ENCODE measurements at places on chromosomes 1 and 21.

DNA sequence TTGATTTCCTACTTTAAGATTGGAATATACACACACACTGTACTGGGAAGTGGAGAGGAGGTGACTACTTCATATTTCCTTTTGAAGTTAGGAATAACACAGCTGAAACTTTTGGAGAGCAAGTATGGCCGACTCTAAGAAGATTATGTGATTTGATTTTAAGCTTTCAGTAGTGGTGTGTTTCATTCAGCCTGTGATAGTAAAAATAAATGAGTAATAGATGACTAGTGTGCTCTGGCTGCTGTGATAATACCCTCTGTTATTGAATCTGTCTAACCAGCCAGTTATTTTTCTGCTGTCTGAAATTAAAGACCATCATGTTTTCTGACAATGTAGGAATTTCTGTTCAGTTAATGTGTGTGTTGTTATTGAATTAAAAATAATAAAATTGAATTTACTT lies 48.3 kb downstream of the CTTNBP2NL start:
- DNase-seq = no peak

GRCh38 chr1:153659656-153660055 lies 1.2 kb downstream of the SNAPIN start:
- no peak for DNase-seq

DNA sequence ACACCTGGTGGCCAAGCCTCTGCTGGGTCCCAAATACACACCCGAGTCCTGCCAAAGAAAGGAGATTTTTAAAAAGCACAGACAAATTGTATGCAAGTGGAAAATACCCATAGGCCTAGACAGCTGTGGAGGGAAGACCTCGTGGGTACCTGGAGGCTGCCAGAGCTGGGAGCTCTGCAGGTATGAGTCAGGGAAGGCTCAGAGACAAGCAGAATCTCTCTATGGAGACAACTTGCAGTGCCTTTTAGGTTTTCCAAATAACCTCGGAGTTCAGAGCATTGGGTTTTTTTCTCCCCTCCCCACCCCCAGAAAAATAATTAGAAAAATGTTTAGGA lies 127.7 kb downstream of the EDEM3 start:
- DNase-seq = no peak

DNA sequence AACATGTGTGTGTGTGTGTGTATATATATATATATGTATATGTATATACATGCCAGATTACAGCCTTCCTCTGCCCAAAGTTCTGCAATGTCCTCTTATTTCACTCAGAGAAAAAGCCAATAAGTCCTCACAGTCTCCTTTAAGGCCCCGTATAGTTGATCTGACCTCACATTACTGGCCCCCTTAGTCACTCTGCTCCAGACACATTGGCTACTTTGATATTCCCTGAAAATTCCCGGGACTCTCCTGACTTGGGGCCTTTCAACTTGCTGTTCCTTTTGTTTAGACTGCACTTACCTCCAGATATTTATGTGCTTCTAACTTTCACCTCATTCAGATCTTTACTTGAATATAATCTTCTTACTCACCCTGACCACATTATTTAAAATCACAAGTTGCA lies 4.2 kb upstream of the BSDC1 start:
- DNase-seq = no peak

GRCh38 chr1:3295846-3296245 lies 158.6 kb upstream of the ARHGEF16 start:
- no peak for DNase-seq

DNA sequence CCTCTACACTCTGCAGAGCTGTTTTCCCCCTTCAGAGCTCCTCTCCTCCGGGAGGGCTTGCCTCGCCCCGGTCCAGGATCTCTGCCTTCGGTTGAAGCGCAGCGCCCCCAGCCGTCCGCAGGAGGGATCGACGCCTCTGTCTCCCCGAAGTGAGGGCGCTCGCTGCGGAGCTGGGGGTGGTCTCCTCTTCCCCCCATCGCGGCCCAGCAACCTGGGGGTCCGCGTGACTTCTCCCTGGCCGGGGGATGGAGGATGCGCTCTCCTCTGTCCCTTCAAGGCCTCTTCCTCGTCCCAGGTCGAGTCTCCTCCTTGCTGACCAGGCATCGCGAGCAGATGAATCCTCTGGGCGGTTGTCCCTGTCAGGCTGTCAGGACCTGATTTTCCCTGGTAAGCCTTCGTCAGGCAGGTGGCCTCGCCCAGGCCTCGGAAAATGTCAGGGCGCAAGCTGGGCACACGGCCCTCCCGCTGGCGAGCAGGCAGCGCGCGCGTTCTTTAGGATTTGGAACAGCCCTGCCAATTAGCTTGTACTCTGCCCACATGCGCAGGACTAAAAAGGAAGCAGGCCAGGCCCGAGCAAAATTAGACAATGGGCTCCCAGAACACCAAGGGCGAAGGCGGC lies 90.5 kb downstream of the EDEM3 start:
- peak; percentile 74 for DNase-seq

GRCh38 chr1:20279509-20279908 lies 11.2 kb upstream of the VWA5B1 start:
- DNase-seq = no peak

- DNase-seq = no peak
Measured at GRCh38 chr1:169563019-169563615, 23.2 kb downstream of the F5 start.

- no peak for DNase-seq
Measured at GRCh38 chr1:26581287-26581651, 51.7 kb downstream of the RPS6KA1 start.

DNA sequence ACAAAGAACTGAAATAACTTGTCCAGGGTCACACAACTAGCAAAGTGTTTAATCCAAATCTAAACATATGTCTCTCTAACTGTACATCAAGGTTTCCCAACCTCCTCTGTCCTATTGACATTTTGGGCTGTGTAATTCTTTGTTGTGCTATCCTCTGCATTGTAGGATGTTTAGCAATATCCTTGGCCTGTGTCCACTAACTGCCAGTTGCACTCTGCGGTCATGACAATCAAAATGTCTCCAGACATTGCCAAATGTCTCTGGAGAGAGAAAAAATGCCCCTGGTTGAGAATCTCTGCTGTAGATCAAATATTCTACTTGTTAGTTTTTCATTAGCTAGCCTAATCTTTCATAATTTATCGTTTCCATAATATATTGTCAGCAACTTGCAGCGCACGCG lies 353.4 kb upstream of the NEGR1 start:
- DNase-seq = no peak

DNA sequence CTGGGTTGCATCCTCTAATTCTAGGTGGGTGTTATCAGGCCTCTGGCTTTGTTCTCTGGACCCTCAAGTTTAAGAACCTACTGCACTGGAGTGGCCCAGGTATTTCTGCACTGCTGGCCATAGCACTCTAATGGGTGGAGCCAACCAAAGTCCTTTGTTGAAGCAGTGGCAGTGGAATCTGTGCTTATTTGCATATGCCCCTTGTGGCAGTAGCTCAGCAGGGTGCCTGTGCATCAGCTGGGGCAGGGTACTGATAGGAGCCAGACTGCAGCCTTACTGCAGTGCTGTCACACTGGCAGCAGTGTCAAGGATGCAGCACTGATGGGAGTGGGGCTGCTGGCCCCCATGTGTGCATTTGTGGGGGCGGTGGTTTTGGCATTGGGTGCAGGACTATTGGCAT lies 660.6 kb downstream of the LRRIQ3 start:
- DNase-seq = no peak

DNA sequence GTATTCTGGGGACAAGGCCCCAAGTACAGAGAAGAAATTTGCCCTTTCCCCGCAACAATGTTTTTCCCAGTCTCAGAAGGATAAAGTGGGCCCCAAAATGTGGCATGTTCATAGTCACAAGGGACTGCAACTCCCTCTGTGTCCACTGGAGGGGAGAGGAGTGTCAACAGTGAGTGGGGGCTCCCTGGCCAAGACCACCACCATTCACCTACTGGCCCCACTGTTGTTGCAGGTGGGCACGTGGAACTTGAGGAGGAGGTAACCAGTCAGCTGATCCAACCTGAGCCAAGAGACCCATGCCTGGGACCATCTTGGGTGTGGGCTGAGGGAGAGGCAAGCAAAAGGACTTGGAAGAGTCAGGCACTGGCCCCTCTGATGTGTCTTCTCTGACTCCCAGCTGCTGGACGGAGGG lies 777 bp downstream of the NUDT17 start:
- DNase-seq = no peak

DNA sequence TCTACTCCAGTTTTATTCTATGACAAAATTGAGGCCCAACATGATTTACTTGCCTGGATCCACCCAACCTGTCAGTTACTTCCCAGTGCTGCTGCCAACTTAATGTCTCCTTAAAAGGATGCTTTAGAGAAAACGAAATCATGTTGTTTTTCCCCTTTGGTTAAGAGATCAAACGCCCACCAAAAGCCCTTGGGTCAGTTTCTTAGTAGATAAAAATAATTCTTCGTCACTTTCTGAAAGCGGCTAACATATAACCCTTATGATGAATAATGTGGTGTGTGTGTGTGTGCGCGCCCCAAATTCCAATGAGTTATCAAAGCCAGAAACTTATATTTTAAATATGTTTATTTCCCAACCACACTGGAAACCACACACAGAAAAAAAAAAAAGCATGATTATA lies 52.7 kb upstream of the LGALS8 start:
- DNase-seq = no peak

Measured in globus pallidus (tissue), 1 donor.